ENCODE measurements at places on chromosomes 2 and 18.

- DNase-seq: no peak
These were observed 180.4 kb upstream of the ZFP36L2 start for GRCh38 chr2:43406651-43407279.

DNA sequence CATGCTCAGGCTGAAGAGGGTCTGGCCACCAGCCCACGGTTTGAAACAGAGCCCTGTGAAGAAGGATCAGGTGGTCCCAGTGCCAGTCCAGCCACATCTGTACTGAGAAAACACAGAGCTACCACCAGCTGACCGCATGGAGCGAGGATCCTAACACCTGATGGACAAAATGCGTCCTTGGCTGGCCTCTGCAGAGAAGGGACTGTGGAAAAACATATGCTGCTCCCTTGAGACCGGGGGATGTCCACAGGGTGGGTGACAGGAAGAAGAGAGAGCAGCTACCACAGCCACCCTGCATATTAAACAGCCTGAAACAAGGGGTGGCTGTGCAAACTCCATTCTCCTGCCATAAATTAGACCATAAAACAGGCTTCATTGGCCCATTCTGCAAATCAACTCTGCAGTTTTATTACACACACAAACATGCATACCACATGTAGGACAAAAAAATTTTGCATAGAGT lies 137.2 kb downstream of the BCL2 start:
- no peak for DNase-seq

- no peak for DNase-seq
These were observed 410.9 kb upstream of the LRRTM1 start for GRCh38 chr2:80715433-80715832.

DNA sequence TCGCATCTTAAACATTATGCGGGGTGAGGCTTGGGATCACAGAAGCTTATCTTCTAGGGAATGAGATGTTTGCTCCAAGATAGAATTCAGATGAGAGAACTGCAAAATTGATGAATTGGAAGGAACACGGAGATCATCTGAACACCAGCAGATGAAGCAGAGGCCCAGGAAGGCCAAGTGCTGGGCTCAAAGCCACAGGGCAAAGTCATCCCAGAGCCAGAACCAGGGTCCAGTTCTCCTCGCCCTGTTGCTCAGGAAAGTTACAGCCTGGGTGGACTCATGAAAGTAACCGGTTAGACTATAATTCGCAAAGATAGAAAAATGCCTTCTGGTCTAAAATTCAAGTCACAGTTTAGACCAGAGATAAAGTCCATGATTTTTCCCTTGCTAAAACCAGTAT lies 456.1 kb upstream of the ID2 start:
- DNase-seq: no peak

- peak; percentile 19 for DNase-seq
These were observed 476.4 kb upstream of the ZEB2 start for GRCh38 chr2:144996225-144996795.

GRCh38 chr2:20635113-20635510 lies 15.8 kb downstream of the HS1BP3 start:
- DNase-seq: no peak
